Stimulated activated CD4-positive, alpha-beta T cell treated with anti-CD3 and anti-CD28 coated beads, Interleukin-12 subunit alpha, Interleukin-12 subunit beta, amount 100 ng/mL, for 4 hours (primary cell): ENCODE measurements at places on chromosomes 12 and 14.
A peak's percentile ranks its signal among the peaks of the same experiment; 100 is the strongest.

- DNase-seq = no peak
Measured at GRCh38 chr12:18898470-18898869, 160.6 kb downstream of the CAPZA3 start.

- DNase-seq = no peak
Measured at GRCh38 chr12:65756956-65757511, 67.2 kb upstream of the HMGA2 start.

DNA sequence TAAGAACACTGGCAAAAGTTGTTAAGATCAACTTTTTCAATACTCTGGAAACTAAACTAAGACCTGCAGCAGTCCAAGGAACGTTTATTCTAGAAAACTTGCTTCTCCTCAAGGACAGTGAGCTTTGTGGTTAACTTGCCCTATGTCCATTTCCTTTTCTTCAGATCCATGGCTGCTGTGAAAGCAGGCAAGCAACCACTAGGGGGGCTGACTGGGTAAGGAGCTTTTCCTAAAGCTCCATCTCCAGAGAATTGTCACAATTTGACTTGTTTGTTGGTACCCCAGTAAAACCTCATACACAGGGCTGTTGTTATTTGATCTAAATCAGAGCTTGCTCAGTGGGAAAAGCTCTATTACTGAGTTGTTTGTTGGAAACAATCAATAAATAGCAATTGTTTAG is 10.1 kb upstream of the RPL10L start:
- no peak for DNase-seq

DNA sequence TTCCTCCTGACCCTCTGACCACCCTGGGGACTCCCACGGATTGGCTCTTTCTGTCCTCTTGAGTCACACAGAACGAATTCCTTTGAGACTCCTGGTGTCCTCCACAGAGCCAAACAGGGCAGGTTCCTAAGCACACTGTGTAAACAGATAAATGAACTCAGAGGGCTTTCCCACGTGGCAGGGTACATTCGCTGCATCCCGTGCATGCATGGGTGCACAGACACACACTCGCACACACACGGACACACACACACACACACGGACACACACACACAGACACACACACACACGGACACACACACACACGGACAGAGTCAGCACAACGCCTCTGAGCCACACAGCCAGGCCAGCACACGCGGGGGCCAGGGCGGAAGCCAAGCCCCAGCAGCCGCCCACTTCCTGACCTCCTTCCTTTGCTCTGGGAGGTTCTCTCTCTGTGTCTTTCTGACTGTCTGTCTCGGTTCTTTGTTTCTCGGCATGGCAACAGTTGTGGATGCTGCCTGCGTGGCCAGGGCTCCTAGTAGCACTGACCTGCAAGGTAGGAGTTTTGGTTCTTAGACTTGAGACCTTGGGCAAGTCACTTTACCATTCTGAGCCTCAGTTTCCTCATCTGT is 706 bp downstream of the CRACR2A start:
- peak; percentile 58 for DNase-seq

DNA sequence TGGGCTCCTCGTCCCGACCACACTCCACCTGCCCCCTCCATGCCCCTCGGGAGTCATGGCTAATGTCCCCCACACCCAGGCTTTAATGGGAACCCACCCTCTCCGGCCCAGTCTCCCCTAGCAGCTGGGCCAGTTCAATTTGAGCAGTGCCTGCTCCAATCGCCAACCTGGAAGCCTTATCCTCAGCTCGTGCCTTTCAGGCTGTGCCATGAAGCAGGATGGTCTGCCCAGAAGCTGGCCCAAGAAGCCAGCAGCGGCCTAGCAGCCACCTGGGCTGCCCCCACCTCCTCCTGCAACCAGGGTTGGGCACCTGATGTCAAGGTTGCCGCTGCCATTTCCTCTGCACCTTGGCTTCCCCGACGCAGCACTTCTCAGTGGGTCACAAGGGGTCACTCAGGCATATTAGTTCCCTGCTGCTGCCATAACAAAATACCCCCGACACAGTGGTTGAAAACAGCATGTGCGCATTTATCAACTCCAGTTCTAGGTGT is 2.3 kb upstream of the CLBA1 start:
- no peak for DNase-seq

GRCh38 chr14:93973607-93974006 is 2.8 kb downstream of the ASB2 start:
- DNase-seq = no peak

- no peak for DNase-seq
Measured at GRCh38 chr12:80977346-80977745, 39.6 kb upstream of the LIN7A start.

DNA sequence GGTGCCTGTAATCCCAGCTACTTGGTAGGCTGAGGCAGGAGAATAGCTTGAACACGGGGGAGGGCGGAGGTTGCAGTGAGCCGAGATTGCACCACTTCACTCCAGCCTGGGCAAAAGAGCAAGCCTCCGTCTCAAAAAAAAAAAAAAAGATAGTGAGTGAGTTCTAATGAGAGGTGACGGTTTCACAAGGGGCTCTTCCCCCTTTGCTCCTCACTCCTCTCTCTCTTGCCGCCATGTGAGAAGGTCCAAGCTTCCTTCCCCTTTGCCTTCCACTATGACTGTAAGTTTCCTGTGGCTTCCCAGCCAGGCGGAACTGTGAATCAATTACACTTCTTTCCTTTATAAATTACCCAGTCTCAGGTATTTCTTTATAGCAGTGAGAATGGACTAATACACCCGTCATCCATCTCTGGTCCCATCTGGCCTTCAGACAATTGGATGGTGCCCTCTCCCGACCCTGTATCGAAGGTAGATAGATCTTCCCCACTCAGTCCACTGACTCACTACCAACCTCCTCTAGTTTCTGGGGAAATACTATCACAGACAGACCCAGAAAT is 27.0 kb upstream of the RCOR1 start:
- no peak for DNase-seq

DNA sequence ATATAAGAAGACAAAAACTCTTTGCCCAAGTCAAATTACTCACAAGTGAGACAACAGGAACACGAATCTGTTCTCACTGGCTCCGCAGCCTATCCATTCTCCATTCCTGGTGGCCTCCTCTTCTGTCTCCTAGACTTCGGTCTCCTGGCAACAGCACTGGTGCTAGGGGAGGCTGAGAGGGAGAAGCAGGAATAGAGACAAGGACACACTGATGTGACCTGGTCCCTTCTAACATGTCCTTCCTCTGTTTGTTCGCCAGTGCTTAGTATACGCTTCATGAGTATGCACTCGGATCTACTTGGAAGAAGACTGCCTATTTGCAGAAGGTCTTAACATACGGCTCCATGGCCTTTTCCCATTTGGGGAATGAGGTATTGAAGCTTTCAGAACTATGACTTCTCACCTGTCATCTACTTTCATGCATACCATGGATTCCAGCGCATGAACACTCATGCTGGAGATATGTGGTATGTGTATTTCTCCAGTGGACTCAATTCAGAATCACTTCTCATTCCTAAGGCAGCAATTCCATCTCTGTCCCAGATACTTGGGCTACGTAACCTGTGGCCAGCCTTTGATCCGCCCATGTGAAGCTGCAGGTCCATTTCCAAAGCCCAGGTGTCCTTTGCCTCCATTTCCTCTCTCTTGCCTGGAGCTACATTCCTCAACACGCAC is 33.9 kb downstream of the BHLHE41 start:
- DNase-seq = no peak

- DNase-seq = no peak
Measured at GRCh38 chr12:98058838-98059237, 456.6 kb upstream of the TMPO start.

GRCh38 chr12:117836999-117837736 is 131.6 kb downstream of the KSR2 start:
- DNase-seq = peak; percentile 74

- no peak for DNase-seq
Measured at GRCh38 chr12:109291117-109291516, 18.0 kb downstream of the FOXN4 start.

DNA sequence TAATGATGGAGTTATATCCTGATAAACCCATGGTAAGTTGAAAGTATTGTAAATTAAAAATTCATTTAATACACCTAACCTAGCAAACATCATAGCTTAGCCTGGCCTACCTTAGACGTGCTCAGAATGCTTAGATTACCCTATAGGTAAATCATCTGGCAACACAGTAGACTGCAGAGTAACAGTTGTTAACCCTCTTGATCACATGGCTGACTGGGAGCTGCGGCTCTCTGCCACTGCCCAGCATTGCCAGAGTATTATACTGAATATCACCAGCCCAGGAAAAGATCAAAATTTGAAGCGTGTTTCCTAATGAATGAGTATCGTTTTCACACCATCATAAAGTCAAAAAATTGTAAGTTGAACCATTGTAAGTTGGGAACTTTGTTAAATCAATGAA is 17.8 kb upstream of the TMPRSS12 start:
- no peak for DNase-seq

DNA sequence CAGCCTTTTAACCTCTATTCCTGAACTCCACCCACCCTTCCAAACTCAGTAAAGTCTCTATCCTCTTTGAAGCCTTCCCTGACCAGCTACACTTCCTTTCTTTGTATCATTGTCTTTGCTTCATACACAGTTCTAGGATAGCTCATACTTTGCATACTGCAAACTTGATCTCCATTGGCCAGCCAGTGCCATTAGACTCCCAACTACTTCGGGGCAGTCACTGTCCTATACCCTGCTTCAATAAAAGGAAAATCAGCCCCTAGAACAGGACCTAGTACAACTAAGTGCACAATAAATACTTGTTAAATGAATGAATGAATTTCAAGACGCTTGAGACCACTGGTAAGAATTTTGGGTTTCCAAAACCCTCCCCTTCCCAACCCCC is 521 bp upstream of the PIP4K2C start:
- no peak for DNase-seq

- no peak for DNase-seq
Measured at GRCh38 chr12:29337325-29337724, 43.6 kb downstream of the ERGIC2 start.

GRCh38 chr14:87935886-87936285 is 57.1 kb downstream of the GALC start:
- no peak for DNase-seq

GRCh38 chr12:24256684-24257083 is 307.2 kb upstream of the SOX5 start:
- no peak for DNase-seq

GRCh38 chr12:125314051-125314755 is 249.0 kb downstream of the AACS start:
- no peak for DNase-seq

- DNase-seq = no peak
Measured at GRCh38 chr12:2690348-2691005, 104.3 kb upstream of the FKBP4 start.

GRCh38 chr12:132363661-132364347 is 34.4 kb upstream of the GALNT9 start:
- DNase-seq = no peak

- no peak for DNase-seq
Measured at GRCh38 chr14:94612174-94612573, at the start of gene SERPINA3. Gene SERPINA3, plus strand, starts transcription at chr14:94612391. Its CDS starts 2,051 bp downstream, at chr14:94614442.

GRCh38 chr12:92221656-92222315 is 76.1 kb upstream of the BTG1 start:
- no peak for DNase-seq

- no peak for DNase-seq
Measured at GRCh38 chr12:32053881-32054624, 52.6 kb upstream of the BICD1 start.

GRCh38 chr12:44889162-44889561 is 13.0 kb upstream of the NELL2 start:
- DNase-seq = no peak

DNA sequence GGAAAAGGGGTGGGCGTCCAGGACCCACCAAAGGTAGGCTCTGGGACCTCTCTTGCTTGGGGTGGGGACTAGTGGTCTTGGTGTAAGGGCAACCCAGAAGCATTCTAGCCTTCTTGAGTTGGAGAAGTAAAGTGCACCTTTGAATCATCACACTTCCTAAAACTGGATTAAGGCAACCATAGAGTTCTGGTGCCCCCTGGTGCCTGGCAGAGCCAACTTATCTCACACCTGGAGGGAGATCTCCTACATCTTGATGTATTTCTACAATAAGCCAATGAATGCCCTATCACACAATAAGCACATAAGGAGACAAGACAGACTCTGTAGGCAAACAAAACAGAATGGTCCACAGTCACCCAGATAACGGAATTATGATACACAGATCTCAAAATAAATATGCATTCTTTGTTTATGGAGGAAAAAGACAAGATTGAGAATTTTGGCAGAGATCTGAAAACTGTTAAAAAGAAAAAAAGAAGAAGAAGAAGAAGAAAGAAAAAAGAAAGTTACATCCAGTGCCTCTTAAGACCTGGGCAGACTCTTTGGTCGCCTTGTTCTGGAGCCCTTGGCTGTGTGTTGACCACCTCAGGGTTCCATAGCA is 95.9 kb upstream of the PPP2R5C start:
- DNase-seq = peak; percentile 32

DNA sequence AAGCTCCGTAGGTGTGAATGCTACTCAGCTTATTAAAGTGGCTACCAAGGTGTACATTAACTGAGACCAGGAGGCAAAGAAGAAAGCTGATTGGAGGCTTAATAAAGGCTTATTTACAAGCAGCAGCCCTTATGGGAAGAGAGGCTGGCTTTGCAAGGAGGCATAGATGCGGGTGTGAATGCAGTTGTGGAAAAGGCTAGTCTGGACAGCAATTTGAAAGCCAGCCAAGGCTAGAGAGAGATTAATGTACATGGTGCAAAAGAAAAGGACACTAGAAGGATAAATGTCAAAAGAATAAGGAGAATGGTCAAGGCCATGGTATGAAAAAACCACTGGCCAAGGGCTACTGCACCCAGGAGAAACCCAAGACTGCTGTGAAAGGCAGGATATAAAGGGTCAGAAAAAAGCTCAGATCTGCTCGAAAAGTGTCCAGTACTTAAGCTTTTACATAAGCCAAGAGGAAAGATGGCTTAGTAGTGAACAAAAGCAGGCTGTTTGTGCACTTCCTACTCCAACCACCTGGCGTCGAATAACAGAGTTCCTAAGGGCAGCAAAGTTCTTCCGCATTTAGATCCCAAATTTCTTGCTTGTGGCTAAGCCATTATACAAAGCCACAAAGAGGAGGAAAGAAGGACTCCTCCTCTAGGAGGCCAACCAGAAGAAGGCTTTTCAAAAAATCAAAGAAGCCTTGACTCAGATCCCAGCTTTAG is 24.0 kb downstream of the KLRK1 start:
- DNase-seq = no peak

DNA sequence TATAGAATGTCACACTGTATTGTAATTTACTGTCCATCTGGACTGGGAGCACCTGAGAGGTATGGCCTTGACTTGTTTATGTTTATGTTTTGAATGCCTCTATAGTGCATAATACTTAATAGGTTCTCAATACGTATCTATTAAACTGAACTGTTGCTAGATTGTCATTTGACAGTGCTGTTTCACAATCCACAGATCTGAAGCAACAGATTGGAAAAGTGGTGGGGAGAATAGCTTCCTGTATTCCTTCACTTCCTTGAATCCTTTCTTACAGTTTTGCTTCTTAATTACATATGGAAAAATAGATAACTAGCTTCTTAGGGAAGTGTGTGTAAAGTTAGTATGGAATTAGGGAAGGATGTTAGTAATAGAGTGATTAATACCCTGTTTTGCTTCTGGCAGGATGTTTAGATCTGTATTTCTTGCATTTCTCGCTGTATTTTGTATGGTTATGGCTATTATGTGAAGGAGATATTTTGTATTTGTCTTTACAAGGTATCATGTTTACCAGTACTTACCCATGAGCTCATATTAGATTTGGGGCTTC is 4.5 kb downstream of the CNOT2 start:
- no peak for DNase-seq

GRCh38 chr12:62629413-62629812 is 162.8 kb downstream of the MON2 start:
- no peak for DNase-seq

- peak; percentile 76 for DNase-seq
Measured at GRCh38 chr12:111404362-111405148, 1.2 kb upstream of the SH2B3 start.
